HT-29 (cell line): ENCODE measurements at places on chromosomes 7 and 10.

- no peak for DNase-seq
Measured at GRCh38 chr7:69373171-69374043, 224.9 kb upstream of the AUTS2 start.

GRCh38 chr7:97601931-97602457, 129.9 kb upstream of the TAC1 start:
- DNase-seq, result no peak

DNA sequence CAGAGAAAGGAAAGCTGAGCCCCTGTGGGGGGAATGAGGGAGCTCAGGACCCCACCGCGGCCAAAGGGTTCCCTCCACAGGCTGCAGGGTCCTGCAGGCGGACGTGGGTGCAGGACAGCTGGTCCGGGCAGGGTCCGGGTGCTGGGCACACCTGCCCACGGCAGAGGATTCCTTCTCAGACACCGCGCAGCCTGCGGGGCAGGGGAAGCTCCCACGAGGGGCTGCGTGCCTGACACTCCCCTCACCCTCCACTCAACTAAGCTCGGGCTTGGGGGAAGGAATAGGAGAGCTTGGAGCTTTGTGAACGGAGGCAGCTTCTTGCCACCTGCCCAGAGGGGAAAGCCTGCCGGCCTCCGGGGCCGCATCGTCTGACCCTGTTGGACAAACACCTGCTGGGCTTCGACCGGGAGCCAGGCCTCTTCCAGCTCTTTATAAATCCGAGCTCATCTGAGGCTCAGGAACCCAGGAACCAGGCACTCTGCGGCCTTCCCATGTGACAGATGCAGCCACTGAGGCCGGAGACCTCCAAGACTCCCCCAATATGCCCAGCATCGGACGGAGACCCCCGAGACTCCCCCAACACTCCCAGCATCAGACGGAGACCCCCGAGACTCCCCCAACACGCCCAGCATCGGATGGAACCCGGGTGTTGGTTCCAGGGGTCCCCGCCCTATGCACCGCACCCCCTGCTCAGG, 97.3 kb downstream of the PDGFA start:
- DNase-seq, result no peak

- no peak for DNase-seq
Measured at GRCh38 chr7:136105191-136105590, 128.0 kb upstream of the MTPN start.

DNA sequence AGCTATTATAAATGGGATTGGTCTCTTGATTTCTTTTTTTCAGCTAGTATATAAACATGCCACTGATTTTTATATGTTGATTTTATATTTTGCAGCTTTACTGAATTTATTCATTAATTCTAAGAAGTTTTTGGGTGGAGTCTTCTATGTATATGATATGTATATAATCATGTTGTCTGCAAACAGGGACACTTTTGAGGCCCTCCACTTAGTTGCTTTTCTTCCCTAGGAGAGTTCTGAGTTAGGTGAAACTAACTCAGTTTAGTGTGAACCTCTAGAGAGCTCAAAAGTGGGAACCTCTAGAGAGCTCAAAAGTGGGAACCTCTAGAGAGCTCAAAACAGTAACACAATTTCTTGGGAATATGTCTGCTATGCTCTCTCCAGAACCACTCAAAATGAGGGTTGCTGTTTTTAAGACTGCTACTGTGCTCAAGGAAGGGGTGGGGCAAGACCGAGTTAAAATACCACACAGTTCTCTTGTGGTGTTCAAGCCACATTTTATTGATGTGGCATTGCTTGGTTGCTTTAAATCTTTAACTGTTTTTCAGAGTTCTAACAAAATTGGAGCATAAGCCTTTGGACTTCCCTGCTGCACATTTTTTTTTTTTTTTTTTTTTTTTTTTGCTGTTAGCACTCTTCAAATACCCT, 13.2 kb downstream of the CCDC7 start:
- no peak for DNase-seq
